ENCODE measurements at places on chromosomes 2 and 18. TPM values are rescaled to one million over a fixed set of nuclear protein-coding genes. Genes with fewer than 3 reads are reported as not detected.
A peak's percentile ranks its signal among the peaks of the same experiment; 100 is the strongest.

DNA sequence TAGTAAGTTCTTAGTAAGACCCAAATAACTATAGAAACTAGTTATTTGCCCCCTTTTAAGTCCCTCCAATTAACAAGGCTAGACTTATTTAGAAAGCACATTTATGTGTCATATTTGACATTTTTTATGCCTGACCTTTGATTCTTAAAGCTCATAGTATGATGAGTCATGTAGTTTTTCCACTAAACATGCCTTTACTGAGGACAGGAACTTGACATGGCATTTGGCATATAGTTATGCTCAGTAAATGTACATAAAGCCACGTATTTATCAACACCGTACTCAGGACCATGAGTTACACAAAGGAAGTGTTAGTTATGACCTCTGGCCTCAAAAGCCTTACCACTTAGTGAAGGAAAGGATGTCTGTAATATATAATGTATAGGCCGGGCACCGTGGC lies 78.9 kb downstream of the GNAL start:
- no peaks in the 10 kb centered on the region for H3K36me3 ChIP-seq
- no peak for DNase-seq
- H3K4me1 ChIP-seq = peaks cover 4% of the 10 kb centered on the region
- H3K27me3 ChIP-seq = no peaks in the 10 kb centered on the region

- peak overlapping the region; percentile 47 for H3K27ac ChIP-seq
- DNase-seq = peak; percentile 58
- no peak overlapping the region for H3K4me3 ChIP-seq
- H3K36me3 ChIP-seq = peaks cover 1% of the 10 kb centered on the region
- no peaks in the 10 kb centered on the region for H3K27me3 ChIP-seq
- peaks cover 37% of the 10 kb centered on the region for H3K4me1 ChIP-seq
These were observed 5.2 kb downstream of the TMEM127 start for GRCh38 chr2:96260387-96261260.

- H3K4me3 ChIP-seq = no peak overlapping the region
- no peaks in the 10 kb centered on the region for H3K36me3 ChIP-seq
- H3K27me3 ChIP-seq = no peaks in the 10 kb centered on the region
- no peak for DNase-seq
- peak overlapping the region; percentile 16 for H3K27ac ChIP-seq
- peaks cover 54% of the 10 kb centered on the region for H3K4me1 ChIP-seq
These were observed 3.8 kb downstream of the FHL2 start for GRCh38 chr2:105394951-105395611.

- no peak overlapping the region for H3K4me3 ChIP-seq
- no peaks in the 10 kb centered on the region for H3K27me3 ChIP-seq
- peaks cover 3% of the 10 kb centered on the region for H3K36me3 ChIP-seq
- no peak overlapping the region for H3K27ac ChIP-seq
- DNase-seq = no peak
These were observed 6.4 kb upstream of the STPG4 start for GRCh38 chr2:47161475-47161874.

- no peaks in the 10 kb centered on the region for H3K4me1 ChIP-seq
- DNase-seq = no peak
- no peak overlapping the region for H3K4me3 ChIP-seq
- H3K36me3 ChIP-seq = no peaks in the 10 kb centered on the region
- no peaks in the 10 kb centered on the region for H3K27me3 ChIP-seq
These were observed 3.7 kb upstream of the HTR2B start for GRCh38 chr2:231128541-231128940.

GRCh38 chr2:171788316-171788993 lies 101.2 kb downstream of the DYNC1I2 start:
- no peaks in the 10 kb centered on the region for H3K27me3 ChIP-seq
- H3K4me1 ChIP-seq = no peaks in the 10 kb centered on the region
- no peak overlapping the region for H3K27ac ChIP-seq
- no peaks in the 10 kb centered on the region for H3K36me3 ChIP-seq

DNA sequence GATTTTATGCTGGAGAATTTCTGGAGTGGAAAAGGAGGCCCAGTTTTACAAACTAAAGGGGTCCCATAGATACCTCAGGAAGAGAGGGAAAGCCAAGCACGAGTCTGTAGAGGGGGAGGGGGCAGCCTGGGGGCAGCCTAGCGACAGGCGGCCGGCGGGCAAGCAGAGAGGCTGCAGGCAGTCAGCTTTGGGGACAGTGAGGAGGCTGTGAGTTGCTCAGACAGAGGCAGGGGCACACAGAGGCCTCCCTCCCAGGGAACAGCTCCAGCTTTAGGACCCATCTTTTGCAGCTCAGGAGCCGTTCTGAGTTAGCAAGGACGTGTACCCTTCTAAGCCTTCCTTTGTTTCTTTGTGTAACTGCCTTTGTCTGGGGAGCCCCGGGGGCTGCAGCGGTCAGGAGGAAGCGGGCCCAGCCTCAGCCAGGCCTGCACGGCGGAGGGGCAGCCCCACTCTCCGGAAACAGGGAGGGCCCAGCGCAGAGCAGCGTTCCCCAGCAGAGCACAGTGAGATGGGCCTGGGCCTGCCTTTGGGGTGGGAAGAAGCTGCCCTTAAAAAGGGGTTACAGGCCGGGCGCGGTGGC lies 41.1 kb upstream of the RALBP1 start:
- H3K4me3 ChIP-seq = no peak overlapping the region
- no peak for DNase-seq
- H3K27ac ChIP-seq = no peak overlapping the region

DNA sequence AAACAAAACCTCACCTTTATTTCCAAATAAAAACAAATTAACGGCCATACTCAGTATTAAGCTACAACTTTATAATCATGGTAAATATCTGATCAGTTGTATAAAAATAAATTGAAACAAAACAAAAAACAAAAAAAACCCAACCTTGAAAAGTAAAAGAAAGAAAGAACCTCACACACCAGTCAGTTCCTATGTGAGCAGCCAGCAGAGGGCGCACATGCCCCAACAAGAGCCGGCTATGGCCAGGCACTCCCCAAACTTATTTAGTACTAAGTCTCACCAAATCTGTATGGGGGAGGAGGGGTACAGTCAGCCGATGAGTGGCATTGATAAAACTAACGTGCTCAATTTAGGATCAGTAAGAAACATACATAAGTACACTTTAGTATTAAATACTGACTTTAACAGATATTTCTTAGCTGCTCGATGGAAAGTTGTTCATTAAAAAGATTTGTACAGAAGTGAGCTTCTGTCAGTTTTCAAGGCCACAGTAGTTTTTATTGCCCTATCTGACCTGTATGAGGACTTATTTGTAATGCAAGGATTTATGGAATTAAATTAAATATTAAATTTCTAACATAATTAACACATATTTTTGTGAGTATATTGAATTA lies 172.6 kb downstream of the TCF4 start:
- peak; percentile 58 for DNase-seq
- H3K27ac ChIP-seq = no peak overlapping the region
- H3K4me3 ChIP-seq = no peak overlapping the region
- no peaks in the 10 kb centered on the region for H3K27me3 ChIP-seq
- no peaks in the 10 kb centered on the region for H3K36me3 ChIP-seq
- no peaks in the 10 kb centered on the region for H3K4me1 ChIP-seq

DNA sequence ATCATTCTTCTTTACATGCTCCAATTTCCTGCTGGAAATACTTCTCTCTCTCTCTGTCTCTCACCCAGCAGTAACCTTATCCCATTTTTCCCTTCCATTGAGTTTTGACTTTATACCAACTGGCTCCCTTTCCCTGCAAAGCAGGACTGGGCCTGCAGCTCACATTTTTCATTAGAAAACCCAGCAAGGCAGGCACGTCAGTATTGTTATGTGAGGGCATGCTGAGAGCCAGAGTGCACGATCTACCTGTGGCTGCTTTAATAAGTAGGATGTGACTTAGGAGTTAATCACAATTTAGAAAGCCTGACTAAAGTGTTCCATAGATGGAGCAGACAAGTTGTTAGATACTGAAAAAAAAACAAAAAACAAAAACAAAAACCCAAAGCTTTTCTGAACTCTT lies 5.2 kb upstream of the NDUFV2 start:
- no peaks in the 10 kb centered on the region for H3K36me3 ChIP-seq
- no peak for DNase-seq
- H3K27me3 ChIP-seq = no peaks in the 10 kb centered on the region
- no peak overlapping the region for H3K27ac ChIP-seq

SIX2 gene
- 1.9 TPM for total RNA-seq

DNA sequence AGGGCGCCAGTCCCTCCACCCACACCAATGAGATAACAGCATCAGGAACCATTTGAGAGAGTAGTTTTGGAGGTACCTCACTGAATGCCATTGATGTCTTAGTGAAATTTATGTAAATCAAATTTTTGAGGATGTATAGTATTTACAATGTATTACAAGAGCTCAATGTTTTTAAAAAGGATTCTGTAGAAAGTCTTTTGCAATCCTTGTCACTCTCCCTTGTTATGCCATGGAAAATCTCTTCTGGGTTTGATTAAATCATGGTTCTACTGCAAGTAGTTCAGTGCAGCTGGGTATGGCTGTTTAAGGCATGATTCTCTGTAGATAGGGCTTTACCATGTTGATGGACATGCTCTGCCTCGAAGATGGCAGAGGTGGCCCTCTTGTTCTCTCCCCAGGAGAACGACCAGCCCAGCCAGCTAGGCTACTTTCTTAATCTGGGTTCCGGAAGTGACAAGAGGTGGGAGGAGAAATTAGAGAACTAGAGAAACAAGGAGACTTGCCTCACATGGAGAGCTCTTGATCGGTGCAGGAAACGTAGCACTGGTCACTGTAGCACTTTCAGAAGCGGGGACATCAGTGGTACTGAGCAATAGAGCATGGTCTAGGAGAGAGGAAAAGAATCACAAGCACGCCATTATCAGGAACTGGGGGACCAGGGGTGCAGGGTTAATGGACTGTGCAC lies 202.7 kb downstream of the CLIP4 start:
- no peaks in the 10 kb centered on the region for H3K4me1 ChIP-seq
- H3K27ac ChIP-seq = no peak overlapping the region
- H3K4me3 ChIP-seq = no peak overlapping the region
- H3K36me3 ChIP-seq = no peaks in the 10 kb centered on the region

SP9 gene
- 2.9 TPM for total RNA-seq

DNA sequence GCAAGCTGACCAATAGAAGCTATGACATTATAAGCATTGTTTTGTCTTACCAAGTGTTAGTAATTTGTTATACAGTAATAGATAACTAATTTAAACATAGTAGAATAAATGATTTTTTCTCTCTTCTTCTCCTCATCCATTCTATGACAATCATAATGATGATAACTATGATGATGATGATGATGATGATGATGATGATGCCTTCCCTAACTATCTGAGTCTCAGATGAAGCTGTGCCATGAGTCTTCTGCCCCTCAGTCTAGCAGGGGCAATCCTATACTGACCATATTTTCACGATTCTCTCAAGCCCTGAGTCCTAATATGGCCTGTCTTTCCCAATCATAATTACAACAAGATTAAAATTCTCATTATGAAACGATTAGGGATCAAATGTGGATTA lies 1369.0 kb downstream of the LRP1B start:
- no peak for DNase-seq
- no peaks in the 10 kb centered on the region for H3K4me1 ChIP-seq
- H3K27me3 ChIP-seq = no peaks in the 10 kb centered on the region

DNA sequence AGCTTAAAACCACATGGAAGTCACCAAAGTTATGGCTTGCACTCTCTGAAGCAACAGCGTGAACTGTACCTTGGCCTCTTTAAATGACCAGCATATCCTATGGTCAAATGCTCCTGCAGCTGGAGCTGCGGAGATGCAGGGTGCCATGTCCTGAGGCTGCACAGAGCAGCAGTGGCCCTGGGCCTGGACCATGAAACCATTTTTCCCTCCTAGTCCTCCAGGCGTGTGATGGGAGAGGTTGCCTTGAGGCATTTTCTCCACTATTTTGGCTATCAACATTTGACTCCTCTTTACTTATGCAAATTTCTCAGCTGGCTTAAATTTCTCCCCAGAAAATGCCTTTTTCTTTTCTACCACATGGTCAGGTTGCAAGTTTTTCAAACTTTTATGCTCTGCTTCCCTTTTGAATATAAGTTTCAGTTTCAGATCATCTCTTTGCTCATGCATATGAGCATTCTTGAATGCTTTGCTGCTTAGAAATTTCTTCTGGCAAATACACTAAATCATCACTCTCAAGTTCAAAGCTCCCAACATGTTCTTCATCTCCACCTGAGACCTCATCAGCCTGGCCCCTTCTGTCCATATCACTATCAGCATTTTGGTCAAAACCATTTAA lies 82.9 kb upstream of the TMEFF2 start:
- no peak overlapping the region for H3K27ac ChIP-seq
- H3K4me3 ChIP-seq = no peak overlapping the region
- H3K36me3 ChIP-seq = no peaks in the 10 kb centered on the region
- no peak for DNase-seq
- no peaks in the 10 kb centered on the region for H3K4me1 ChIP-seq

DNA sequence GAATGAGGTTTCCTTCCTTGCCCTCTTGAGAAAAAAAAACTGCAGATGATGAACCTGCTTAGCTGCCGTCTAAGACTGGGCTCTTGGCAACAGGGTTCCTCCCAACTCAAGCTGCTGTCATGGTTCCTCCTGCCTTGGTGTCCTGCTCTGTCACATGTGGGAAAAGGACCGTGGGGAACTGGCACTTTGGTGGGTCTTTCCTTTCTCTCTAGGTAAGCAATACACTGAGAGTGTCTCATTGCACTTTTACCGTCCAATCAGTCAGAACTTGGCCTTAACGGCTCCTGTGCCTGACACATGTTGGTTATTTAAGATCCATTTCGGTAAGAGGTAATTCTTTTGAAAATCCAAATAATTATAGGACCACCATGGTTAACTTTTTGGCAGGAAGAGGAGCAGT lies 60.8 kb upstream of the RNF152 start:
- no peaks in the 10 kb centered on the region for H3K36me3 ChIP-seq
- no peaks in the 10 kb centered on the region for H3K27me3 ChIP-seq
- no peak overlapping the region for H3K27ac ChIP-seq
- no peaks in the 10 kb centered on the region for H3K4me1 ChIP-seq
- no peak overlapping the region for H3K4me3 ChIP-seq
- no peak for DNase-seq

DNA sequence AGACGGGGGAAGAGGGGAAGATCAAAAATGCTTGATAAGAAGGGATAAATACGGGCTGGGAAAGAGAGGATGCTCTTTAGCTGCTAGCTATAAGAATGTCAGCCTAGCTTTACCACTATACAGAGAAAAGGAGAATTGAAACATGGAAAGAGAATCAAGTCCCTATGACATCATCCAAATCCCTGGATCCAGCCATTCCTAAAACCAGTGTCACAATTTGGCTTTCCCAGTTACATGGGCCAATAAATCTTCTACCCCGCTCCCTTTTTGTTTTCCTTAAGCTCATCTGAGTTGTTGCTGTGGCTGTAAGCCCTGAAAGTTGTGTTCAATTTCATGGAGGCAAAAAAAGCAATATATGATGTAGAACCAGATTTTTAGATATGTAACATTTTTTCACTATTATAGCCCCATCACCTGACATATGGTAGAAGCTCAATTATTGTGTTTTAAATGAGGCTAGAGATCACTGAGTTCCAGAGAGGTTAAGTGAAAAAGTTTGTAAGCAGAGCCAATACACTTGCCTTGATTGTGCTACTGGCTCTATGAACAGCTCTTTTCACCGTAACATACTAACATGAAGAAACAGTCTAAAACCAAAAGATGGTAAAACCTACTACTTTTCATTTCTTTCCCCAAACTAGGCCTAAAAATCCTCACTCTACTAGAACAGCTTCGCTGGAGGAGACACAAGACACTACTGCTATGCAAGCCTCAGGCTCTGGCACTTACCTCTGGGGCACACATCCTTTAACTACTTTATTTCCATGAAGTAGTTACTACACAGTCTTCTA lies 4.3 kb downstream of the HNRNPLL start:
- no peaks in the 10 kb centered on the region for H3K27me3 ChIP-seq
- H3K4me3 ChIP-seq = no peak overlapping the region
- 0 out of 2 replicates have a peak, but pooled peaks cover under 1% of the 10 kb centered on the region for H3K4me1 ChIP-seq
- H3K36me3 ChIP-seq = no peaks in the 10 kb centered on the region
- DNase-seq = no peak

GRCh38 chr2:142100970-142101369 lies 29.8 kb downstream of the LRP1B start:
- no peak overlapping the region for H3K27ac ChIP-seq
- no peak overlapping the region for H3K4me3 ChIP-seq
- no peak for DNase-seq
- no peaks in the 10 kb centered on the region for H3K4me1 ChIP-seq
- no peaks in the 10 kb centered on the region for H3K27me3 ChIP-seq

RTP5 gene
- not detected for total RNA-seq

Measured in Caco-2 (cell line).